Kidney glomerular epithelial cell (primary cell): ENCODE measurements at places on chromosomes 12 and 14.

- DNase-seq: no peak
Observed at GRCh38 chr12:48696626-48697025, 14.6 kb upstream of the KANSL2 start.

GRCh38 chr12:124742678-124743077 lies 121.0 kb downstream of the SCARB1 start:
- DNase-seq: no peak

GRCh38 chr14:97217111-97217885 lies 420.1 kb downstream of the VRK1 start:
- DNase-seq: no peak

DNA sequence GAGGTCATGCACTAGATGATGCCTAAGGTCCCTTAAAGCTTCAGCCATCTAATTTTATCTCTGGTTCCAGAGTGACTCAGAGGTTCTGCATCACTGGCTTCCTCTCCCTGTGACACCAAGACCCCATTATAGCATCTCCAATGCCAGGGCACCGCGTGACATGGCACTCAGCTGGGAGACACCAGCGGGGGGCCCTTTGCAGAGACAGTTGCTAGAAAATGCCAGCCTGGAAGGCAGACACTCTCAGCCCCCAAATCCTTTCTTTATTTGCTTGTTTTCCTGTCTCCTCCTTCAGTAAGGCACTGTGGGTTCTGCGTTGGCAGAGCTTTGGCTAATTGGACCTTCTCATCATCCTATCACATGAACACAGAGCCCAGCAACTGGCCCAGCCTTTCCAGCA lies 123.5 kb upstream of the VRK1 start:
- no peak for DNase-seq

GRCh38 chr12:106098691-106099200 lies 40.0 kb downstream of the NUAK1 start:
- DNase-seq: no peak

GRCh38 chr12:24898185-24898584 lies 50.7 kb downstream of the BCAT1 start:
- DNase-seq: no peak

- DNase-seq: no peak
Observed at GRCh38 chr12:617304-617915, 45.8 kb downstream of the NINJ2 start.

- no peak for DNase-seq
Observed at GRCh38 chr12:6347367-6348338, 5.8 kb upstream of the TNFRSF1A start.

- no peak for DNase-seq
Observed at GRCh38 chr14:31988244-31988643, 88.9 kb upstream of the ARHGAP5 start.
